ENCODE measurements at places on chromosomes 12 and 14.

DNA sequence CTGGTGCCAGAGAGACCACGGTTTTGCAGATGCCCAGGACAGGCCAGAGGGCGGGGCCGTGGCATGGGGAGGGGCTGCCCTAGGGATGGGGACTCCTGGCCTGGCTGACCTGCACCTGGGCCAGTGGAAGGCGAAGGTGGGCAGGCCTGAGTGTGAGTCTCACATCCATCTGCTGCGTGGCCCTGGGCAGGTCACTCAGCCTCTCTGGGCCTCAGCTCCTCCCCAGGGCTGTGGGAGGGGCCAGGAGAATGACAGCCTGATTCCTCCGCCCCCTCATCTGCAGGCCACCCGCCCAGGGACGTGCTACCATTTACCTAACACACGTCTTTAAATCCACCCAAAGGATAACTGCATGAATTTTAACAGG lies 90.9 kb downstream of the GALNT9 start:
- no peak for DNase-seq

GRCh38 chr12:91106283-91106682 lies 5.0 kb downstream of the LUM start:
- DNase-seq: no peak

DNA sequence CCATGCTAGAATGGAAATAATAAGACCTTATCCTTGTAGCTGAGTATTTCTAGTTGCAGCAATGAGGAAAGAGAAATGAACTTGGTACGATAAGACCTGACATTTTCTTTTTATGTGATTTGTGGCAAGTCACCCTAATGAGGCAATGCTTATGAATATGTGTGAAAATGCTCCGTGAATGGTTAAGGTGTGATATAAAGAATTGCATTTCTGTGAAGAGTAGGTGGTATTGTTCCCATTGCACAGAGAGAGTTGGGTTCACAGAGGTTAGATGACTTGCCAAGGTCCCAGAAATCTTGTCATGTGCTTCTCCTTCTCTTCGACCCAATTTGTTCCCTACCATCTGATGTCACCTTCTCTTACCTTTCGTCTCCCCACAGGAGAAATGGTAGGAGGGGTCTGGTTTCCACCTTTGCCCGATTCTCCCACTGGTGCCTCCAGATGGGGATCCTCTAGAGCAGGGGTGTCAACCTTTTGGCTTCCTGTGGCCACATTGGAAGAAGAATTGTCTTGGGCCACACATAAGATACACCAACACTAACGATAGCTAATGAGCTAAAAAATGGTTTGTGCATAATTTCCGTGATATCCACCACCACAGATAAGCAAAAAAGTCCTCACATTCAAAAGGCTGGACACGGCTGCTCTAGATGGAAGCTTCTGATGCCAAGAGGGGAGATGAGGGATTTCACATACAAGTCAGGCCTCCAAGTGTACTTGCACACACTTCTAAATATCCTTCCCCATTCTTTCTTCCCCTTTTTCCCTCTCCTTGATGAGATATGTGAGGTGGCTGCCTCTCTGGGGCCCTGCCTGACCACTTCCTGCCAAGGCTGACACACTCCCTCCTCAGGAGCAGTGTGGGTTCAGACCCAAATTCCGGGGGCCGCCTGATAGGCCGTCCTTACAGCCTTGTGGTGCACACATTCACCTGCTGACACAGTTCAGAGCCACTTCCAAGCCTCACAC lies 96.1 kb downstream of the PLXNC1 start:
- no peak for DNase-seq

GRCh38 chr12:12217018-12217359 lies 49.9 kb downstream of the LRP6 start:
- DNase-seq: no peak

GRCh38 chr12:122003651-122004611 lies 17.8 kb upstream of the BCL7A start:
- DNase-seq: no peak

GRCh38 chr14:76876076-76876475 lies 49.9 kb downstream of the LRRC74A start:
- DNase-seq: peak; percentile 29

- DNase-seq: peak; percentile 79
These were observed 266.8 kb downstream of the ADAMTS20 start for GRCh38 chr12:43285159-43285598.

DNA sequence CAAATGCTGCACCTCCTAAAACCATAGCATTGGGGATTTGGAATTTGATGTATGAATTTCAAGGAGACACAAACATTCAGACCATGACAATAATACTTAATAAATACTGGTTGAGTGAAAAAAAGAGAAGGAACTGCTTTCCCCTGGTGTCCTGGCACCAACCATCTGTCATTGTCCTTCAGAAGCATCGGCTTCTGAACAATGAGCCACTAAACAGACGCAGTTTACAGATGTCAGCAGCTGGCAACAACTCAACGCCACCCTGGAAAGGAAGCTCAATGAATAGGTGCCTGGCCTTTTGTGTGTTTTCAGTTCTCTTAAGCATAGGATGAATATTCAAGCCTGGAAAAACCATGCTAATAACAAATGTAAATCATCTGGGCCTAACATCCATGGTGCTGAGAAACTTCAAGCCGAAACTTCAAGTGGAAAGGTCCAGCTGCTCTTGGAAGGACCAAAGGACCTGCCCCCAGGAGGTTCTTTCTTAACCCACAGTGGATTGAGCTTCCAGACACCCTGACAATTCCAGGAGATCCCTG lies 101.3 kb downstream of the WIF1 start:
- DNase-seq: no peak

DNA sequence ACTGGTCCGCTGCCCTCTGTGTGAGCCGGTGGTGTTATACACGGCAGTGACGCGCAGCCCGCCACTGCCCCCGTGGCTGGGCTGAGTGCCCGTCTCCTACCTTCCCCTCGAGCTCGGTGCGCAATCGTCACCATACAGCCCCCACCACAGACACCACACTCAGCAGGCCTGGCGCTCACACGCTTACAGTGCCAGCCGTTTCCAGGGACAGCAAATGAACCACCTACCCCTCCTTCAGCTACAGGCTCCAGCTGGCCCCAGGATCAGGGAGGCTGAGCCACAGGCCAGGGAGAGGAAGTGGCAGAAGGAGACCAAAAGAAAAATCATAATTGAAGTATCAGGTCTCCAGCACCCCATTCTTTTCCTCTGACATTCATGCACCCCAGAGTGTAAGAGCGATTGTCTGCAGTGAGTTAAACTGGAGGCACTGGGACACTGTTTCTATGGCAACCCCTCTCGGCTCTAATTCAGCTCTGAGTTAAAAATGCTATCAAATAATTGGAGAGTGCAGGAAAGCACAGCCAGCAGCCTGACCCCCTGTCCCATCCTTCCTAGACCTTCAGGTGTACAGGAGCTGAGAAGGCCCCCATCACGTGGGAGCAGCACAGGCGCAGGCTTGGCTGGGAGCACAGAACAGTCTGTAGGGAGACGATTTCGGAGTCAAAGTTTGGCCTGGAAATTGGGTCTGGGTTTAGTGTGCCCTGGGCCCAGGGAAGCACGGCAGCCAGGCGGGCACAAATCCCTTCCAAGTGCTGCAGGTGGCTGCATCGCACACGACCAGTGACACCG lies 18.0 kb downstream of the LRTM2 start:
- DNase-seq: no peak

DNA sequence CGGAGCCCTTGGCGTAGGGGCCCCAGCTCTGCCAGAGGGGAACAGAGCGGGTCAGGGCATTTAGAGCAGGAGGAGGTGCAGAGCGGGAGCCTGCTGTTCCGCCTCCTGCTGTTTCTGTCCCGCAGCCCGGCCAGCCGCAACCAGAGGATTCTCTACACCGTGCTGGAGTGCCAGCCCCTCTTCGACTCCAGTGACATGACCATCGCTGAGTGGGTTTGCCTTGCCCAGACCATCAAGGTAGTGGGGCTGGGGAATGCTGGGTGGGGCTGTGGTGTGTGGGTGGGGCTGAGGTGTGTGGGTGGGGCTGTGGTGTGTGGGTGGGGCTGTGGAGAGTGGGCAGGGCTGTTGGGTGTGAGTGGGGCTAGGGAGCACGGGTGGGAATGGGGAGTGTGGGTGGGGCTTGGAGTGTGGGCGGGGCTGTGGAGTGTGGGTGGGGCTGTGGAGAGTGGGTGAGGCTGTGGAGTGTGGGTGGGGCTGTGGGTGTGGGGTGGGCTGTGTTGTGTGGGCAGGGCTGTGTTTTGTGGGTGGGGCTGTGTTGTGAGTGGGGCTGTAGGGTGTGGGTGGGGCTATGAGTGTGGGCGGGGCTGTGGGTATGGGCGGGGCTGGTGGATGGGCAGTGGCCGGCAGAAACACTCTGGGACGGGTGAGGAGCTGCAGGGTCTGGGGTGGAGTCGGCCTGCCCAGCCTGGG lies 8.0 kb downstream of the ASPG start:
- no peak for DNase-seq

DNA sequence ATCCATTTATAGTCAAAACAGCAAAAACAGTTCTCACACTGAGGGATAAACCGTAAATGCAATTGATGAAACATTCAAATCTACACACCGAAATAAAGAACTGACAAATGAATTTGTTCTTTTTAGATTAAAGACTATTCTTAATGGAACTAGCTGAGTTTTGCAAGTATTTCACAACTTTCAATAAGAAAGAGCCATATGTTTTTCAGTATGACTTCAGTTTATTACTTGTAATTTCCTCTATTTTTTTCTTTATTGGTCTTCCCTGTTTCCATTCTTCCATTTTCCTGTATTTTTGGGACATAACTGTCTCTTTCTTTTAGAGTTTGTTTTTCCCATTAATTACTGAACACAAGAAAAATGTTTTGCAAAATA lies 4.3 kb downstream of the BCAT1 start:
- DNase-seq: no peak

DNA sequence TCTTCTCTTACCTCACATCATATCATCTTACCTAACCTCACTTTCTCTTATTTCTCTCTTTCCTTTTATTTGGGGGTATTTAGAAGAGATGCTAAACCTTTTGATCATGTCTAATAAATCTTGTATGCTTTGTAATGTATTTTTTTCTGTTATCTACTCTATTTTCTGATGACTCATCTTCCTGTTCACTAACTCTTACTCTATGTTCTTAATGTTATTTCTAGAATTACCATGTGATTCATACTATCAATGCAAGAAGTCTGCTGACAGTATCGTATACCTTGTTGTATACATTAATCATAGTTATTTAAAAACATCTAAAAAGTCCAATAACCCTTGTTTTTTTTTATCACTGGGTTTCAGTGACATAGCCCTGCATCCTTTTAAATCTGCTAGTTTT lies 62.3 kb downstream of the MGAT4C start:
- DNase-seq: no peak

GRCh38 chr12:7656121-7656520 lies 9.6 kb downstream of the APOBEC1 start:
- DNase-seq: no peak

- DNase-seq: no peak
These were observed 91.4 kb downstream of the CALM1 start for GRCh38 chr14:90488256-90488655.

DNA sequence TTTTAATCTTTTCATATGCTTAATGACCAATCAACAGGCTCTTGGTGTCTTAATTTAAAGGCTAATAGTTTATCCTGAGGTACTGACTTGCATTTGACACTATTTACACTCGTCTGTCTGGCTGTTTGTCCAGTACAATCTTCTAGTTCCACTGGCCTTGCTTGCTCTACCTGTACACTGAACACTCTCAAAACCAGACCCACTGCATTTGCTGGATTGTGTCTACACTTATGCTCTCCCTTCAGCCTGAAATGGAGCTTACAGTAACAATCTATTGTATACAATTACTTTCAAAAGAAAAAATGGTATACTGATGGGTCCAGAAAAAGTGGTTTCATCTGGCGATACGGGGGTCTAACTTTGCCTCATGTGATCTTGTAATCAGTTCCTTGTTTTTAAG lies 2.3 kb upstream of the ACSS3 start:
- no peak for DNase-seq

DNA sequence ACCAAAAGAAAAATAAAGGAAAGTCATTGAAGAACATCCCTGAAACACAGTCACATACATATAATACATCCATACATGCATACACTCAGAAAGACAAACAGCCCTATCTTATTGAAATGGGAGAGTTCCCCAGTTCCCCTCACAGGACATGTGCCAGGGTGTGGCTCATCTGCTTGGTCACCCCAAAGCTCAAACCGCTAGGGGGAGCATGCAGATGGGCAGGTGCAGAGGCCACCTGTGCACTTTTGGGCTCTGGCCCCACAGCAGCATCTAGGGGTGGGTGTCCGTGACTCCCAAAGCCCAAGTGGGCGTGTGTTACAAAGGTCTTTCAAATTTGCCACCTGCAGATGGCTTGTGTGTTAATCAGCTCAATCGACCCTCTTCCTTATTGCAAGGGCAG lies 75.2 kb downstream of the CMAS start:
- DNase-seq: no peak

- DNase-seq: peak; percentile 24
These were observed 16.6 kb downstream of the FBRSL1 start for GRCh38 chr12:132506328-132507160.

DNA sequence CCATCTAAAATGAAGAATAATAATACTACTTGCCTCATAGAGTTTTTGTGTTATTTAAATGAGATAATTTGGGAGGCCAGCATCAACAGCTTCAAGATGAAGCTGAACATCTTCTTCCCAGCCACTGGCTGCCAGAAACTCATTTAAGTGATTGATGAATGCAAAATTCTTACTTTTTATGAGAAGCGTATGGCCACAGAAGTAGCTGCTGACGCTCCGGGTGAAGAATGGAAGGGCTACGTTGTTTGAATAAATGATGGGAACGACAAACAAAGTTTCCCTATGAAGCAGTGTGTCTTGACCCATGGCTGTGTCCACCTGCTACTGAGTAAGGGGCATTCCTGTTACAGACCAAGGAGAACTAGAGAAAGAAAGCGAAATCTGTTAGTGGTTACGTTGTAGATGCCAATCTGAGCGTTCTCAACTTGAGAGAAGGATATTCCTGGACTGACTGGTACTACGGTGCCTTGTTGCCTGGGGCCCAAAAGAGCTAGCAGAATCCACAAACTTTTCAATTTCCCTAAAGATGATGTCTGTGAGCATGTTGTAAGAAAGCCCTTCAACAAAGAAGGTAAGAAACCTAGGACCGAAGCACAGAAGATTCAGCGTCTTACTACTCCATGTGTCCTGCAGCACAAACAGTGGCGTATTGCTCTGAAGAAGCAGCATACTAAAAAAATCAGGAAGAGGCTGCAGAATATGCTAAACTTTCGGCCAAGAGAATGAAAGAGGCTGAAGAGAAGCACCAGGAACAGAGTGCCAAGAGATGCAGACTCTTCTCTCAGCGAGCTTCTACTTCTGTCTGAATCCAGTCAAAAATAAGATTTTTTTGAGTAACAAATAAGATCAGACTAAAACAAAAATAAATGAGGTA lies 100.0 kb upstream of the LRIG3 start:
- DNase-seq: no peak

- DNase-seq: peak; percentile 18
These were observed 16.1 kb downstream of the PIGH start for GRCh38 chr14:67583711-67584644.

GRCh38 chr14:104199266-104199895 lies 61.0 kb downstream of the KIF26A start:
- no peak for DNase-seq
